GM18507 (cell line): ENCODE measurements at places on chromosomes 7 and 10.

- no peak for DNase-seq
Measured at GRCh38 chr10:76411729-76412435, 980.5 kb downstream of the LRMDA start.

DNA sequence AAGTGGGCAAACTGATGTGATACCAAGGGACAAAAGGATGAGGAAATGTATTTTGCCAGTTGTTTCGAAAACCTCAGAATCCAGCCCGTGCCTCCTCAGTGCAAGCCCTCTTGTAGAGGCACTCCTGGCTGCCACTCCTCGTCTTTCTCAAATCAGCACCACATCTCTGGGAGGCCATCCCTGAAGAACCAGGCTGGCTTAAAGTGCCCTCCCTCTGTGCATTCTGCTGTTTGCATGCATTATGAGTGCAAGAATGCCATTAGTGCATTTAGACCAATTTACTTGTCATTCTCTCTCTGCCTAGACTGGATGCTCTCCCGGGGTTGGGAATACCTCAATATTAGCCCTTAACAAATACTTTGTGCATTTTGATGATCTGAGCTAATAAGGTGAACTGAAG lies 19.9 kb upstream of the FAM180A start:
- no peak for DNase-seq

GRCh38 chr7:73977619-73978618 lies 50.1 kb upstream of the ELN start:
- no peak for DNase-seq

- no peak for DNase-seq
Measured at GRCh38 chr7:82624965-82625364, 181.4 kb upstream of the CACNA2D1 start.

DNA sequence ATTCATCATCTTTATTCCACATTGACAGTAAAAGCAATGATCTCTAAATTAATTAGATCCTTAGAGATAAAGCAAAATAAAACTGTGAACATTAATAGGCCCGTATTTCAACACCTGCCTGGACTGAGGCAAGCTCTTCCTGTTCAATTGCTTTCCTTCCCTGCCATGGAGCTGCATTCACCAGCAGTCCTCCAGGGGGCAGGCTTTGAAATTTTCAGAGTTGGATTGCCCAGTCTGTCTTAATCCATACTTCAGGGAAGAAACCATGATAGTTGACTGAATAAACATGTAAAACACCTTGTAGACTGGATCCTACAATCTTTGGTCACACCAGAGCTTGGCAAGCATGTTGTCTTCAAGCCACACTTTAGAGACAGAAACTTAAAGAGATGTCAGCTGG lies 936.6 kb downstream of the NRG3 start:
- DNase-seq = no peak

DNA sequence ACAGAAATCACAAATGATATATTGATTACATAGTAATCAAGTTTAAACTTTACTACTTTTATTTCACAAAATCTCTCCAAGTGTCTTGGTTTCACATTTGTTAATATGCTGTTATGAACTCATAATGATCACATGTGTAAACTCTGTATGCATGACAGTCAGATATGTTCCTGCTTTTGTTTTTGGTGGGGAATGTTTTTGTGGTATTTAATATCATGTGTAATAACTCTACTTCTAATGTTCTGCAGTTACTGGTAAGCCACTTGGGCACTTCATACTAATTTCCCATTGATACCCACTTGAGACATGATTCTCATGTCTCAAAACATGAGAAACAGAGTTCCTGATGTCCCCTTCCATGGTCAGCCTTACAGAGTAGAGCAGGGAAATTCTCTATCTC lies 109.1 kb upstream of the INHBA start:
- DNase-seq = no peak

GRCh38 chr10:3805201-3805790 lies 20.3 kb upstream of the KLF6 start:
- no peak for DNase-seq

GRCh38 chr7:41508755-41509154 lies 194.1 kb downstream of the INHBA start:
- DNase-seq = no peak

- no peak for DNase-seq
Measured at GRCh38 chr10:111295788-111296187, 219.0 kb downstream of the ADRA2A start.

- no peak for DNase-seq
Measured at GRCh38 chr10:8600192-8600591, 545.7 kb downstream of the GATA3 start.

DNA sequence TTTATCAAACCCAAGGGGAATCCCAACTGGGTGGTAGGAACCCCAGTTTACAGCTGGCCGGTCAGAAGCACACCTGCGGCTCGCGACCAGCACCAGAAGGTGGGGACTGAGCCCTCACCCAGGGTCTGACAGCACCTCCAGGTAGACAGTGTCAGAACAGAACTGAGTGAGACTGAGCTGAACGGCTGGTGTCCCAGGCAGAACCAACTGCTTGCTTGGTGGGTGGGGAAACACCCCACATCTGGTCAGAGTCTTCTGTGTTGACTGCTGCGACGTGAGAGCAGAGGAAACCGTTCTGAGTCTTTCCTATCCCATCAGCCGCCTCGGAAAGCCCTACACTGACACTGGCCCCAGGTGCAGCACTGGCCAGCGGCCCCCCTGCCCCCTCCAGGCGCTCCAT lies 160.7 kb downstream of the MAD1L1 start:
- DNase-seq = peak; percentile 35

DNA sequence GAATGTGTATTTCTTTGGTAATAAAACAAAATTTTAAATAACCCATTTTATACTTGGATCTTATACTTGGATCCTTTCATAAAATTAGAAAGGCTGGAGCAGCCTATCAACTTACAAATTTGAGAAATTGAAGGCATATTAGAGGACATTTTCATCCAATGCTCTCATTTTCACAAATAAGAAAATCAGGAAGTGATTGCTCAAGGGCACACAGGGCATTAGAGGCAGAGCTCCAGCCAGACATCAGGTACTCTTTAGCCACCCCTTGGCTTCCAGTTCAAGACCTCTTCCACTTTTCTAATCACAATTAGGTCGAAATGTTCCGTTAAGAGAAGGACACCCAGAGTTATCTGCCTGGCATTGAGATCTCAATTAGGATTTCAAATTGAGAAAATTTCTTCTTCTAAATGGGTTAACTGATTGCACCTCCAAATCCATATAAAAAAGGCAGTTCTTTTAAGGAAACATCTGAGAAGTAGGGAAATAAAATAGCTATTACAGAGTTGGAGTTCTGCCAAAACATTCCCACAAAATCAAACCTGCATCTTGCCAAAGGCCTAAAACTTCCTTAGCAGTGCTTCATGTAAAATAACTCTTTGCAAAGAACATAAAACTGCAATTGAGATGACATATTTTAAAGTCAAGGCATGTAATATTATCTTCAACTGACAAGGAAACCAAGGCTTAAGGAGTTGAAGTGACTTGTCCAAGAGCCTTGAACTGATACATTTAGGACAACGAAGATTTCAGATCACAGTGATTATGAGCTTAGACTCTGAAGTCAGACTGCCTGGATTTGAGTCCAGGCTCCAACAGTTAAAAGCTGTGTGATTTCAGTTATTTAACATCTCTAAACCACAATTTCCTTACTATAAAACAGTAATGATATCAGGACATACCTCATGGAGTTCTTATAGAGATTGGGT lies 2.4 kb downstream of the ACTA2 start:
- DNase-seq = no peak

GRCh38 chr7:288671-289101 lies 1.3 kb upstream of the FOXL3 start:
- no peak for DNase-seq

DNA sequence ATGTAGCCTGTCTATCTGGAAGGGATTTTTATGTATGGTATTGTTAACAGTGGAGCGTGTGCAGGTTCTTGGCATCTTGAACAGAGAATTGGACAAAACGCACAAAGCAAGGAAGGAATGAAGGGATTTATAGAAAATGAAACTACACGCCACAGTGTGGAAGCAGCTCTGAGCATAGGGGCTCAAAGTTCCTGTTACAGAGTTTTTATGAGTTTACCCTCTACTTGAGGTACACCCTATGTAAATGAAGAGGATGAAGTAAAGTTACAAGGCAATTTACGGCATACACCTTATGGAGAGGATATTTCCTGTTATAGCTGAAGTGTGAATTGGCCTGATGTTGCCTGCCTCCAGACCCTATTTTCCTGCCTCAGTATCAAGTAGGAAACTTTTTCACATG lies 33.3 kb downstream of the FANK1 start:
- DNase-seq = no peak

DNA sequence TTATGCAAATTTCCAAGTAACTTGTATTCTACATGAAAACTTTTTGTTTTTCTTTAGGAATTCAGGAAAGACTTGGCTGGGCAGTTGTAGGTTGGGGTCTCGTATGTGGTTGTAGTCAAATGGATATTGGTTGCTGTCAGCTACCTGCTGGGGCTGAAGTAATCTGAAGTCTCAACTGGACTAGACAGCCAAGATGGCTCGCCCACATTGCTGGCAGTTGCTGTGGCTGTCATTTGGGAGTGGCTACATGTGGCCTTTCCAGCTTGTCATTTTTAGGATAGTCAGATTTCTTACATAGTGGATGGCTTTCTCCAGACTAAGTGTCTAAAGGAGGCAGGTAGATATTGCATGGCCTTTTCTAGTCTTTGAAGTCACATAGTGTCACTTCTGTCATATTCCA lies 32.6 kb downstream of the EXOC6 start:
- no peak for DNase-seq

GRCh38 chr10:115023715-115024114 lies 69.5 kb upstream of the ATRNL1 start:
- DNase-seq = no peak

DNA sequence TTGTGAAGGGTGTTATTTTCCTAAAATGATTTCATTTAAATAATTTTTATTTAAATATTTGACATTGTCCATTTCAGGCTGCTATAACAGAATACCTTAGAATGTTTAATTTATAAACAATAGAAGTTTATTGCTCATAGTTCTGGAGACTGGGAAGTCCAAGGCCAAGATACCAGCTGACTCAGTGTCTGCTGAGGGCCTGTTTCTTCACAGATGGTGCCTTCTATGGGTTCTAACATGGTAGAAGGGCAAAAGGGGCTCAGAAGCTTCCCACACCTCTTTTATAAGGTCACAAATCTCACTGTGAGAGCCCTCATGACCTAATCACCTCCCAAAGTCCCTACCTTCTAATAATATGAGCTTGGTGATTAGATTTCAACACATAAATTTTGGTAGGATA lies 50.7 kb downstream of the MTURN start:
- DNase-seq = no peak

- no peak for DNase-seq
Measured at GRCh38 chr10:8214587-8214986, 160.1 kb downstream of the GATA3 start.

DNA sequence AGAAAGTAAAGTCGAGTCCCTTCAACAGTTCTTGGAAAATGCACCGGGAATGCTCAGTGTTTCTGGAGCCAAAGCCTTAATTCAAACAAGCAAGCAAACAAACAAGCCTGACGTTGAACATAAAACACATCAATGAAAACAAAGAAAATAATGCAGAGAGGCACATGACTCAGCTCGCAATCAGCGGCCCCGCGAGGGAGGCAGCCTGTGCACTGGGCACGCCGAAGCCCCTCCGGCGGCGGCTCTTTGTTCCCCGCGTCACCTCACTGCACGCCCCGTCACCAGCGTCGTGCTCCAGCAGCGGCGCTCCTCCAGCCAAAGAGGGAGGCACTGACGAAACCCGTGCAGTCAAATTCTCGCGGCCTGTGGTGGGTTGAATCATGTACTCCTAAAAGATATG lies 151.5 kb downstream of the DNAJB6 start:
- DNase-seq = no peak

DNA sequence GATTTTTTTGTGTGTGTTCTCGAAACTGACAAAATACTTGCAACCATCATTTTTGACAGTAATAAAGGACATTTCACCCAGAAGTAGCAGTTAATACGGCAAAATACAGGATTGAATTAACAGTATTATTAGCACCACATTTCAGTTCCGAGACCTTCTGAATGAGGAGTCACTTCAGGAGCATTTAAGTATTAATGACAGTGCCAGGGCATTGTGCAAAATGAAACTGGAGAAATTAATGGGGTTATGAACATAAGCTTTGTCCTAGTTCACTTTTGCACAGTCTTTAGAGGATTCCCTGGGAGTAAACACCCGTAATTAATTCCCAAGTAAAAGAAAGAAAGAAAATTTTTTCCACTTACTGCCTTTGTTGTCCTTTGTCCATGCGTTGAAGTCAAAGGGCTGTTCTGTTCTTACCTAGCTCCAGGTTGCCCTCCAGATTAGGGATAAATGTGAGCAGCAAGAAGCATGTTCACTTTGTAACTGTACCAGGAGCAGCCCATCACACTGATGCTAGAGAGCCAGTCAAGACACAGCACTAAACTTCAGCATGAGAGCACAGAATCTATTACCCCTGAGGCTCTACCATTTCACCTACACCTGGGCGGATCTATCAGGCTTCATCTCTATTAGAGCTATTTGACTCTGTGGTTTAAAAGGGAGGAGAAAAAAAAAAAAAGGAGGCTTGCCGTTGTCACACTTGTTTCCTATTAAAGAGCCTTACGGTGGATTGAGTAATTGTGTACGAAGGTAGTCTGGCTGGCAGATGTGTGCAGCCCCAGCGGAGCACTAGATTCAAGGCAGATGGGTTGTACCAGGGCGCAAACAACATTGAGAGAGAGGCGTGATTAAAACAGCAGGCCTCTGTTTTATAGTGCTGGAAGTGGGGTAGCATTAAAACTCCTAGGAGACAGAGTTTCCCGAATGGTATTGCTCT lies 297.8 kb upstream of the SEMA3A start:
- DNase-seq = no peak

- no peak for DNase-seq
Measured at GRCh38 chr7:26087321-26088091, 64.5 kb upstream of the NFE2L3 start.

GRCh38 chr10:130495891-130496636 lies 359.9 kb downstream of the GLRX3 start:
- DNase-seq = no peak

- no peak for DNase-seq
Measured at GRCh38 chr7:33432821-33433220, 303.5 kb downstream of the BBS9 start.

- no peak for DNase-seq
Measured at GRCh38 chr10:98950106-98950505, 285.5 kb downstream of the HPSE2 start.

DNA sequence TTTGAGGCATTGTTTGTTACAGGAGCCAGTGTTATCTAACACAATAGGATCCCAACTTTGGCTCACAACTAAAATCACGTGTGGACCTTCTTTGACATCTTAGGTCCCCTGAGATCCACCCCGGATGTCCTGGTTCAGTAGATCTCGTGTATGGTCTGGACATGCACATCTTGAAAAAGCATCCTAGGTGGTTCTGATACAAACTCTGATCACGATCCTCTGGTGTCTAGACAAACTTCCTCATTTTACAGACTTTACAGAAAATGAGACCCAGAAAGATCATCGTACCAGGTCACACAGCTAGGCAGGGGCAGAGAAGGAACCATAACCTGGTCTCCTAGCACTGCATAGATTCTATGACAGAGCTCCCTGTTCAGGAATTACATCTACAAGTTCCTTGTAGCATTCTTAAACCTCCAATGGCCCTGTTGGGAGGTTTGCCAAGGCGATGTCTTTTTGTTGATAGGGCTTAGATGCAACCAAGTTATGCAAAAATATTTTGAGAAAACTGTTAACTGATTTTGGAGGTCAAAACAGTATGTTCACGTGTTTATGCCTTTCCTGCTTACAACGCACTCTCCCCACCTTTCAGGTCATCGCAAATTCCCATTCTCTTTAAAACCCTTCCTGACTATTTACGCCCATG lies 30.8 kb upstream of the CHST15 start:
- DNase-seq = no peak

- no peak for DNase-seq
Measured at GRCh38 chr7:216360-217300, 24.3 kb downstream of the FAM20C start.

GRCh38 chr10:126225672-126226008 lies 162.6 kb downstream of the ADAM12 start:
- no peak for DNase-seq
